Left hindlimb (tissue), 1 donor: ENCODE measurements at places on chromosomes 13 and 19.

DNA sequence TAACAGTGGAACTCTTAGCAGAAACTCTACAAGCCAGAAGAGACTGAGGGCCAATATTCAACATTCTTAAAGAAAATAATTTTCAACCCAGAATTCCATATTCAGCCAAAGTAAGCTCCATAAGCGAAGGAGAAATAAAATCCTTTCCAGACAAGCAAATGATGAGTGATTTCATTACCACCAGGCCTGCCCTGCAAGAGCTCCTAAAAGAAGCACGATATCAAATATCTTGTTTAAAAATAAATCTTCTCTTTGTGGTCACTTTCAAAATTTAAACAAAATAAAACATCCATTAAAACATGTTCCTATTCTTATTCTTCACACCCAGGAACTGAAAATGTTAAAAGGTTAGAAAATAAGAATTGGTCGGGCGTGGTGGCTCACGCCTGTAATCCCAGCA, 13.7 kb downstream of the MICU2 start:
- no peak for DNase-seq

GRCh38 chr19:38274739-38275138, 10.4 kb downstream of the SPINT2 start:
- DNase-seq = no peak

- DNase-seq = no peak
These were observed 42.6 kb downstream of the EPS15L1 start for GRCh38 chr19:16429066-16429758.

- DNase-seq = peak; percentile 40
These were observed 177.0 kb downstream of the DCLK1 start for GRCh38 chr13:35954207-35954560.

DNA sequence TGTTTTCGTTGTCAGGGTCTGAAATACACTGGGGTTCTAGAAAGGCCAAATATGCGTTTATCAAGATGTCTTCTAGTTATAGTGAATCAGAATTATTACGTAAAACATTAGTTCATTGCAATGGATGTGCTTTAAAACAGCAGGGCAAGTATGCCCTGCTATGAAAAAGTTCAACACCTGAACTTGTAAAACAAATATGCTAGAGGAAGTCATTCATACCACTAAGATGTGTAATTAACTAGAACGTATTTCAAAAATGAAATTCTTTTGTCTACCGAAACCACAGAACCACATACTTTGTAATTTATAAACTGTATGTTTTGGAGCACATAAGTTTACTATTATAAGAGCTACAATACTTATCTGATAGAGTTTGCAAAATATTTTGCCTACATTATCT, 266.2 kb downstream of the KCTD12 start:
- no peak for DNase-seq

- DNase-seq = no peak
These were observed 26.2 kb upstream of the SLITRK6 start for GRCh38 chr13:85825454-85825853.

DNA sequence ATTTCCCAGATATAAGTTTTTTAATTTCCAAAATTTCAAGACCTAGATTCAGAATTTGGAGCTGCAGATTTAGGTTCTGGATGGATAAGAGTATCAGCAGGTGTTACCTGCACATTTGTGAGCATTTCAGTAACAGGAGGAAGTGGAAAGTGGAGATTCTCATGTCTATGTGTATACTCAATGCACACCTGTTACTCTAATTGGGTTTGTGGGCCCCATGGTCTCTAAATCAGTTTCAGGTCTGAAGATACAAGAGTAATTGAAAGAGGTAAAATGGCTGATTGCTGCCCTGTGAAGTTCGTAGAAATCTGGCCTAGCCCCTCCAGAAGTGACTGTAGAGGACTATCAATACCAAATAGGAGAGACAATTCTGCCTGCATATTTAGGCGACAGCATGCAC, 13.9 kb downstream of the ZNF675 start:
- DNase-seq = no peak

- no peak for DNase-seq
These were observed 7.7 kb downstream of the CDX2 start for GRCh38 chr13:27961227-27962085.

DNA sequence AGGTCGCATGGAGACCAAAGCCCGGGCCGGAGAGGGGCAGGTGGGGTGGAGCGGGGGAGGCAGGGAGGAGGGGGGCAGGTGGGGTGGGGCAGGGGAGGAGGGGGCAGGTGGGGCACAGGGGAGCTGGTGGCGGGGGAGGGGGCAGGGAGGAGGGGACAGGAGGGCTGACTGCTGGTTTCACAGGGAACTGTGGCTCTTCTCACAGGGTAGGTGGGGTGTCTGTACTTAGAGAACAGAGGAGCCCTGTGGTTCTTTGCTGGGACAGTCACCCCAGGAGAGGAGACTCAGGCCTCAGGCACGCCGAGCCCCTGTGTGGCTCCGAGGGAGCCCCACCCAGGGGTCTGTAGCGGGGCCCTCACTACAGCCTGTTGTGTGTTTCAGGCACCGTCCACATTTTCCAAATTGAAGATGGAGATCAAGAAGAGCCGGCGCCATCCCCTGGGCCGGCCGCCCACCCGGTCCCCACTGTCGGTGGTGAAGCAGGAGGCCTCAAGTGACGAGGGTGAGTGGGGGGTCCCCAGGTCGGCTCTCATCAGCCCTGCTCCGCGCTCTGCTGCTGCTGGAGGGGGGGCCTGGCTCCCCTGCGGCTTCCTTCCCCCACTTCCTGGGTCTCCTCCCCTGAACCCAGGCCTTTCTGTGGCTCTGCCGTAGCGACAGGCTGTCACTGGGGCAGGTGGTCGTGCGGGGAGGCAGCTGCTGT, 162.7 kb downstream of the KDM4B start:
- DNase-seq = no peak

DNA sequence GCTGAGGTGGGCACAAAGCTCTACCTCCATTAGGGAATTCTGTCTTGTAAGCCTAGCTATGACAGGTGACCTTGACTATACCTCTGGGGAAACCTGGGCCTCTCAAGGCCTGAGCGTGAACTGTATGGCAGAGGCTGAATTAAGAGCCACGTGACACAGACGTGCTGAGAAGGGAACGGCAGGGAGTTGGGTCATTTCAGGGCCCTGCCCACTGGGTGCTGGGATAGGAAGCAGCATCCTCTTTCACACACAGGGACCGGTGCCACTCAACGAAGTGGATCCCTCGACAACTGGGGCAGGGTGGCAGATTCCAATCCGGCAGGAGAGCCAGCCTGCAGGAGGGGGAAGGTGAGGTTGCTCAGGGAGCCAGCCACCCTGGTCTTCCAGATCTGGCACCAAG, 9.2 kb downstream of the ASF1B start:
- no peak for DNase-seq

DNA sequence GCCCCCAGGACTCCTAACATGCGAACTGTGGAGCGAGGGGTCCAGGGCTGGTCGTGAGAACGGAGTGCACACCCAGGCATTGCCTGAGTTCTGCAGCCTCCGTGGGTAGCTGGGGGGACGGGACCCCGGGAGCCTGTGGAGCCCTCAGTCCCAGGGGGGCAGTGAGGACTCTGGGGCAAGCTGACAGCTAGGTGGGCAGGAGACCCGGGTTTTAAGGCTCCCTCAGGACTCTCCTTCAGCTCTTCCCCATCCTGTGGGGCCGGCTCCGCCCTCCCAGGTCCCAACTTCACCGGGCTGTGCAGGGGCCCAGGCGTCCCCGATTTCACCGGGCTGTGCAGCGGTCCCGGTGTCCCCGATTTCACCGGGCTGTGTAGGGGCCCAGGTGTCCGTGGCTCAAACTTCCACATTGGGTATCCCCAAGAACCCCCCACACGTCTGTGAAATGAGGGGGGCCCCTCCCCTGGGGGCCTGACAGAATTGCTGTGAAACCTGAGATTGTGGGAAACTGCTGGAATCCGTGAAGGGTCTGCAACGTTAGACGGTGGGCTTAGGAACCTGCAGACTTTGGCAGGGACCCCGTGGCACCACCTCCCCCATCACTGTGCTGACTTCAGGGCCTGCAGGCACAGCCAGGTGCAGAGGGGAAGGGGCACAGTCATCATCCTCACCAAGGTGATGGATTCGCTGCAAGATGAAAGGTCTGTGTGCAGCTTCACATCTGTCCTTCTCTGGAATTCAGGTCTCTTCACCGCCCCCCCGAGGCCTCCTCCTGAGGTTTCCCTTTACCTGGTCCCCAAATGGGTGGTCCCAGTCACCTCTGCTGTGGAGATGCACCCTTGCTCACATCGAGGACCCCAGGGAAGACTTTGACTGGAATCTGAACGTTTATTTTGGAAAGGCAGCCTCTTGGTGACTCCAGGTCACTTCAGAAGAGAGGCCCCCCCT, 73.2 kb upstream of the MCF2L start:
- peak; percentile 21 for DNase-seq

- DNase-seq = peak; percentile 93
These were observed 7.0 kb upstream of the REXO1 start for GRCh38 chr19:1855040-1855827.

- DNase-seq = no peak
These were observed 85.9 kb downstream of the MUC16 start for GRCh38 chr19:8924283-8924682.

- peak; percentile 99 for DNase-seq
These were observed at the start of gene GSK3A for GRCh38 chr19:42242512-42243409. Gene GSK3A (minus strand): TSS chr19:42242602. CDS start chr19:42242465, 137 bp downstream.

- no peak for DNase-seq
These were observed 14.9 kb upstream of the GPR18 start for GRCh38 chr13:99273128-99273527.

DNA sequence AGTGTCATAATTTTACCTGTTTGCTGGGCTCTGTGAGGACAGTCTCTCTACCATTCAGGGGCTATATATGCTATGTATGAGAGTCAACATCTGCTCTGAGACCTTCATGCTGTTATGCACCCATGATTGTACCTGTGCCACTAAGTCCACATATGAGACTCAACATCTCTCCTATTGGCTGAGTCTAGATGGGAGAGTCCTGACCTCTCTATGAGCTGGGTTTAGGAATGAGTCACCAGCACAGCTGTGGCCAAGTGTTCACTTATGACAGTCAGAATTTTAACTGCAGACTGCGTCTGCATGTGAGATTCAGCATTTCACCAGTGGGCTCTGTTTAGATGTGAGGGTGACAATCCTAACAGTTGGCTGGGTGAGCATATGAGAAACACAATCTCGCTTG, 49.5 kb downstream of the ZNF729 start:
- no peak for DNase-seq

GRCh38 chr19:18875726-18876125, 20.2 kb downstream of the CERS1 start:
- DNase-seq = no peak

- peak; percentile 75 for DNase-seq
These were observed 66.0 kb downstream of the TEX26 start for GRCh38 chr13:30998136-30999088.

DNA sequence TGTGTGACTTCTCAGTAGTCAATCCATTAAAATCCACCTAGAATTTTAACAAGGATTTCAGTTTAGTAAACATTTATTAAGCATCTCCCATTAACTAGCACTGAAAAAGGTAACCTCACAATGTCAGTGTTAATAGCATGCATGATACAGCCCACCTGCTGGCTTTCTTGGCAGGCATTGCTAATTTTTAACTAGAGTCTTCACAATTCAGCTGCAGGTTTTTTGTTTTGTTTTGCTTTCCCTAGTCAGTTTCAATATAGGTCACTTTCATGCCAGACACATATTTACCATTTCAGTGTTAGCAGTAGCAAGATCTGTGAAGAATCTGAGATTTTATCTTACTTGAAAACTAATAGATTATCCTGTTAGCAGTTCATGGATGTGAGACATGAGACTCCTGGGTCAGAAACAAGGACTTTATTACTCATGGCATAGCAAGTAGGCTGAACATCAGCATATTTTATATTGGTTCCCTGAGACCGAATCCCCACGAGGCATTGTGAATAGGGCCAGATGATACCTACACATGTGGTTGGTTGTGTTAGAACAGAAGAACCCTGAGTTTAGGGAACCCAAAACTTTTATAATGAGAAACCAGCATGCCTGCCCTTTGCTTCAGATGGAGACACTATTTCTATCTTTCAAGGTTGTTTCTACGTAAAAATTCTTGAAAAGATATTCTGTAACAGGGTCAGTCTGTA, 198.0 kb upstream of the HTR2A start:
- DNase-seq = no peak

DNA sequence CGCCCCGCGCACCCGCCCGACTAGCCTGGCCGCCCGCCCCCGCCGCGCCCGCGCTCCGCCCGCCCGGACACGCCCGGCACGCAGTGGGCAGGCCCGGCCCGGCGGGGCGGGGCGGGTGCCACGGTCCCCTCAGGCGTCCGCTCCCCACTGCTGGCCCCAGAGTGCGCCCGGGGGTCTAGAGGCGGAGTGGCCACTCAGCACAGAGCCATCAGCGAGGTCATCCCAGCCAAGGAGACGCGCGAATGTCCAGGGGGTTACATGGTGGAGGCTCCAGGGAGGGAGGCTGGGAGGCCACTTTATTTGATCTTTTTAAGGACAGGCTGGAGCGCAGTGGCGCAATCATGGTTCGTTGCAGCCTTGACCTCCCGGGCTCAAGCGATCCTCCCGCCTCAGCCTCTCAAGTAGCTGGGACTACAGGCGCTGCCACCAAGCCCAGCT, 236 bp upstream of the TINCR start:
- DNase-seq = no peak

DNA sequence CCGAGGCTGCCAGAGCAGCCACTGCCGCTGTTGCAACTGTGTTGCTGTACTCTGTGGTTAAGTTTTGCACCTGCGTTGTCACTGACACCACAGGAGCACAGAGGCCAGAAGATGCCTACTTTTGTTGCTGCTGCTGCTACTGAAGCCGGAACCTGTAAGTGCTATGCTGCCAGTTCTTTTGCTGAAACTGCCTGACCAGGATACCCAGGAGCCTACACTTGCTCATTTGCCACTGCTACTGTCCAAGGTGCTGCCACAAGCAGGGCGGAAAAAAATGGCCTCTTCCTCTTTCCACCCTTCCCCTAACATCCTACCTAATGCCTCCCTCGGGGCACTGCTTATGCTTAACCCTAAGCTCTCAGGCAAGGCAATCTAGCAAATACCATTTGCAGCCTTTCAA, 29.0 kb upstream of the NBEA start:
- DNase-seq = no peak

GRCh38 chr19:35587321-35587720, 1.3 kb downstream of the PMIS2 start:
- no peak for DNase-seq

GRCh38 chr19:23539499-23539898, 144.2 kb upstream of the ZNF91 start:
- DNase-seq = no peak

DNA sequence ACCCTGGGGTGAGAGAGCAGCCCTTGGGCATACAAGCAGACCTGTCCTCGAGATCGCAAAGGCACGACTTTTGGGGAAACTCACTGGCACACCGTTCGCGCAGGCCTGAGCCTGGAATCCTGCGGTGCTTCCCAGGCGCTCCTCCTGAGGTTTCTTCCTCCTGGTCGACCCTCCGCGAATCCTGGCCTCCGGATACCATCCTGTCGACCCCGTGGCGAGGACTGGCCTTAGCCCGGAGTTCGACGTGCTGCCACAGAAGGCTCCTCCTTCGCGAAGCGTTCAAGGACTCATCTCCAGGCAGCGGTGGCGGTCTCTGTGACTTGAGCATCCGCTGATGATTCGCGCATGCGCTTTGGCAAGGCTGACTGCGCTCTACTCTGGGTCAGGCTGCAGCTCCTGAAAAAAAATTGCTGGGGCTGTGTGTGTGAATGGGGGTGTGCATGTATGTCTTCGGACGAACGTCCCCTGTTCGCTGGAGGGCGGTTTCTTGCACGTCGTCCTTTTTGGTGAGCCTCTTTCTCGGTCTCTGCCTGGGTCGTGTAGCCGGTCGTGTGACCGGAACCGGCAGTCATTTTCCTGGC, 64.4 kb upstream of the ZNF527 start:
- DNase-seq = no peak

GRCh38 chr19:17303167-17303939, at the start of gene ABHD8:
Gene ABHD8 (minus strand): TSS chr19:17303425. CDS start chr19:17301616, 1,809 bp downstream.
- peak; percentile 97 for DNase-seq

GRCh38 chr13:28337166-28338005, 157.5 kb downstream of the FLT1 start:
- no peak for DNase-seq
